ENCODE measurements at places on chromosomes 6 and 20.

GRCh38 chr20:2364044-2364443 lies 16.7 kb upstream of the TGM6 start:
- no peak for DNase-seq

- no peak for DNase-seq
Observed at GRCh38 chr6:28118217-28118616, 6.2 kb upstream of the ZSCAN16 start.

DNA sequence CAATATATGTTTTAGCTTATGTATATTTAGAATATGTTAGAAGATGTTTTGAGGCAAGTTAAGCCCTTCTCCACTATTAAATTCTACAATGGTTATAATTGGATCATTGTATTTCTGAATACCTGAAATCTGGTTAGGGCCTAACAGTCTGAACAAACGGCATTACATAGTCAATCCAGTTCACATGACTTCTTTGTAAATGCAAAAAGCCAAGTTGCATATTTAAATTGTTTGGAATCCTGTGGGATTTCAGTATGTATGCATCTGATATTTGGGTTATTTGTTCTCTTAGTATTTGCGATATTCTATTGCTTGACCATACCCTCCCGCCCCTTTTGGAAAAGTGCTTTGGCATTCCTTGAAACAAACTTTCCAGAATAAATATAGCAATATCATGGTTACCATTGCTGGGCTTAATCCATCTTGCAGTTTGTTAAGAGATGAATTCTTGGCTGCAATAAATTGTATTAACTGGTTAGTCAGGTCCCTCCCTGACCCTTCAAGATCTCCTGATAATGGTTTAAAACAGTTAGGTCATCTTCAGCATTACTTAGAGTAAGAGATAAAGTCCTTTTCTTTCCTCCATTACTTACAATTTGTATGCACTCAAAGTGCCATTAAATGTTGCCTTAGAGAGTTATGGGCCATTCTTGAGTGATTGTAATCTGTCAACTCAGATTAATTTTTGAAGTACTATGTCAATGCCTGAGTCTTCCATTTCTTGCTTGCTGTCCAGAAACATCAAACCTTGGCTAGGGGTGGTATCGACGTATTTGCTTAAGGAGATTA lies 36.5 kb downstream of the LRRC1 start:
- no peak for DNase-seq

GRCh38 chr20:19807946-19808330 lies 49.9 kb downstream of the RIN2 start:
- DNase-seq: no peak

DNA sequence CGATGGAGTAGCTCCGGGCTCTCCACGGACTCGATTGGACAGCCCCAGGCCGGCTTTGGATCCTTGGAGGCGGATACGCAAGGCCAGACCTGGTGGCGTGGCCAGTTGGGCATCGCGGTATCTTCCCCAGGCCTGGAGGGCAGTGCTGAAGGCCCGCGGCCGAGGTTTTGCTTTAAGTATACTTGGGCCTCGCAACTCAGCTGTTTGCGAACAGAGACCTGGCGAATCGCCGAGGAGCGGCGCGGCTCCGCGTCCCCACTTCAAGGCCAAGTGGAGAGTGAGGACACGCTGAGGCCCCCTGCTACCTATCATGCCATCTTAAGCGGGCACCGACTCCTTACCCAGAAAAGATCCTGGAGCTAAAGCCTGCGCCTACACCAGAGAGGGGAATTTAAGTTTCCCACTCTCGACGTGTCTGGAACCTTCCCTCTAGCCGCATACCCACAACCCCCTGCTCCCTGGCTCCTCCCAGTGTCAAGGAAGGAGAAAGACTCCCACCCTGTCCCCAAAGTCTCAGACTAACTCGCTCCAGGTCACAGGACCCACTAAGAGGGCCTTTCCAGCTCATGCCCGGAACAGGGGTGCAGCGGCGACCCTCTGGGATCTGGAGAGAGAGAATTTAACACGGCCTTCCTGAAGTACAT lies 4.1 kb downstream of the LINC00237 start:
- no peak for DNase-seq

- DNase-seq: no peak
Observed at GRCh38 chr6:74269600-74269858, 573.5 kb downstream of the CD109 start.

- DNase-seq: no peak
Observed at GRCh38 chr6:114648847-114649246, 306.0 kb upstream of the HS3ST5 start.

DNA sequence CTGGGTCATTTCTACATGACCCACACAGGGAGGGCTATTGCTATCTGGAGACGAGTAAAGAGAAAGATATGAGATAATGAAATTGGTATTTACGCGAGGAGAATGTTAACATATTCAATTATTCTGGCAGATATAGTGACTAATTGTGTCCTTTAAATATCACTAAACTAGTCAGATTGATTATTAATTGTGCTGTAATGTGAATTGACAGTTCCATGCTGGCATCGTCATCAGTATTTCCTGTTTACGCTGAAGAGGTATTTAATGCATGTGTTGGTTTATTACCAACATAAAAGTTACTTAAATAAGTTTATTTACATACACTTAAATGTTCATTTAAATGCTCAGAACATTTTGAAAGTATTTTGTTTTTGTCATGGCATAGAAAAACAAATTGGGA lies 35.7 kb upstream of the OGFRL1 start:
- no peak for DNase-seq

GRCh38 chr6:53026526-53026925 lies 31.4 kb upstream of the GSTA4 start:
- DNase-seq: no peak

DNA sequence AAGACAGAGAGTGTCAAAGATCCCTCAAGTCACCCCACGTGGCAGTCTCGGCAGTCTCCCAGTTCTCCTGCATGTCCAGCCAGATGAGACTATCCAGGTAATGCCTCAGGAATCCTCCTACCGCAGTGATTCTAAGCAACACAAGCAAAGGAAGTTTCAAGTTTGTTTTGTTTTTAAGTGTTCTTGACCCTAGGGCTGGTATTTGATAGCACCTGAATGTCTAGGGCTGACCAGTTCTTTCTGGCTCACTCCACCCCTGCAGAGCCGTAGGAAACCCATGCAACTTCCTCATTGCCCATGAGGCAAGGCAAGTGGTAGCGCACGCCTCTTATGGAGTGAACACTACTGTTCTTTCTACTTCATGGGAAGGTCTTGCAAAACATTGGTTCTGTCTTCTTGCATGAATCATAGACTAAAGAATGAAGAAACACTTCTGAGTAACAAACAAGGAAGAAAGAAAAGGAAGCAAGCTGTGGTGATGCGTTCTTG lies 24.8 kb upstream of the FOXQ1 start:
- DNase-seq: no peak

- DNase-seq: no peak
Observed at GRCh38 chr6:15096894-15097837, 148.7 kb upstream of the JARID2 start.

GRCh38 chr20:3729811-3730540 lies 2.5 kb upstream of the HSPA12B start:
- DNase-seq: no peak

DNA sequence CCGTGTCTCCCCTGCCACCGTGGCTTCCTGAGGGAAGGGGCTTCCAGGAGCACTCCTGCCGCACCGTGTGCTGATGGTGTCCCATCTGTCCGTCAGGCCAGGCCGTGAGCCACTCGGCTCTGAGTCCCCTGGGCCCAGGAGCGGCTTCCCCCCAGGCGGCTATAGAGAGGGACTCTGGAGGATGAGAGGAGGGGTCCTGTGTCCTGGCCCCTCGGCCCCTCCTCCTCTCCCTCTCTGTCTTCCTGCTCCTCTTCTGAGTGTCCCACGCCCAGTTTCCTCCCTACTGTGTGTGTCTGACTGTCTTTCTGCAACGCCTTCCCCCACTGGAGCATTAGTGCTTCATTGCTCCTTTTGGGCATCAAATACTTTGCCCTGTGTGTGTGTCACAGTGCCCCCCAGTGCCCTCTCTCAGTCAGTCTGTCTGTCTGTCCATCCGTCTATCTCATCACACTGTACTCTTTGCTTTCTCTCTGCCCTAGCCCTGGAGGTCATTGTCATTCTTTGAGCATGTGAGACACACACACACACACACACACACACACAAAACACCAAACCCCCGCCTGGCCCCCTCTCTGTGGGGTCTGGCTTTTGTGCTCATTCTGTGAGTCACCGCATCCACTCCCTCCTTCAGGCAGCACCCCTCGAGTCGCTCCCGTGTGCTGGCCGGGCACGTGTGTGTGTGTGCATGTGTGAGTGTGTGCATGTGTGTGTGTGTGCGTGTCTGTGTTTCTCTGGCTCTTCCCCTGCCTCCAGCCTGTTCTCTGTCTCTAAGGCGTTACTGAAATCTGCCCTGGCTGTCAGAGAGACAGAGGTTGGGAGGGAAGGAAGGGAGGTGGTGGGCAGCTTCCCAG lies 71.9 kb downstream of the SRC start:
- DNase-seq: no peak

DNA sequence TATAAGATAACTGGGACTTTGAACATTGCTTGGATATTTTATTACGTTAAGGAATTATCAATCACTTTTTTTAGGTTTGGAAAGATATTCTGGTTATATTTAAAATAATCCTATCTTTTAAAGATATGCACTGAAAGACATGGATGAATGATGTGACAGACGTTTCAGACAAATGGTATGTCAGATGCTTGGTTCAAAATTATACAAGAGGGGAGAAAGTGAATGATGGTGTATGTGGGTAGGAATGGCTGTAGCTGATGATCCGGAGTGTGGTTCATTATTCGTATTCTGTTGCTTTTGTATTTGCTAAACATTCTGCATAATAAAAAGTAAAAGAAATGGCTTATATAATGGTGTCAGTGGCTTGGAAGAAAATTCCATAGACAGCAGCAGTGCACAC lies 51.0 kb upstream of the SNRPB2 start:
- DNase-seq: no peak

DNA sequence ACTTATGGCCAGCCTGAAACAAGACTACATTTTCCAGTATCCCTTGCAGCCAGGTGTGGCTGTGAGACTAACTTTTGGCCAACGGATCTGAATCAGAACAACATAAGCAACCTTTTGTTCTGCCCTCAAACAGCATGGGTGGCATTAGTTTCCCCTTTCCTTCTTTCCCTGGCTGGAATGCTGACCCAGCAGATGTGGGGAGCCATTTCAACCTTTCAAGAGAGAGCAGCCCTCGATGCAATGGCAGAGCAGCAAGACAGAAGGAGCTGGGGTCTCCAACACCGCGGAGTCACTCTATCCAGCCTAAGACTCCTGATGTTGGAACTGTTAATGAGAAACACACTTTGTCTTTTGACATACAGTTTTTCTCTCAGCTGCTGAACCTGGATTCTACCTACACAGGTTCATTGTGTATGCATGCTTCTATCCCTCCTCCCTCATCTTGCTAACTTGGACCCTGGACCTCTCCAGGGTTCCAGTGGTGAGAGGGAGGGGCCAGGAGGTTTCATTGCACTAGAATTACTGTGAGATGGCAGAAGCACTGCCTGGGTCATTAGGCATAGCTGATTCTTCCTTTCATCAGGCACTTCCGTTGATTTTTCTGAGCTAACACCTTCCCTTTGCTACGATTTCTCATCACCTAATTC lies 28.8 kb upstream of the DDR1 start:
- no peak for DNase-seq

DNA sequence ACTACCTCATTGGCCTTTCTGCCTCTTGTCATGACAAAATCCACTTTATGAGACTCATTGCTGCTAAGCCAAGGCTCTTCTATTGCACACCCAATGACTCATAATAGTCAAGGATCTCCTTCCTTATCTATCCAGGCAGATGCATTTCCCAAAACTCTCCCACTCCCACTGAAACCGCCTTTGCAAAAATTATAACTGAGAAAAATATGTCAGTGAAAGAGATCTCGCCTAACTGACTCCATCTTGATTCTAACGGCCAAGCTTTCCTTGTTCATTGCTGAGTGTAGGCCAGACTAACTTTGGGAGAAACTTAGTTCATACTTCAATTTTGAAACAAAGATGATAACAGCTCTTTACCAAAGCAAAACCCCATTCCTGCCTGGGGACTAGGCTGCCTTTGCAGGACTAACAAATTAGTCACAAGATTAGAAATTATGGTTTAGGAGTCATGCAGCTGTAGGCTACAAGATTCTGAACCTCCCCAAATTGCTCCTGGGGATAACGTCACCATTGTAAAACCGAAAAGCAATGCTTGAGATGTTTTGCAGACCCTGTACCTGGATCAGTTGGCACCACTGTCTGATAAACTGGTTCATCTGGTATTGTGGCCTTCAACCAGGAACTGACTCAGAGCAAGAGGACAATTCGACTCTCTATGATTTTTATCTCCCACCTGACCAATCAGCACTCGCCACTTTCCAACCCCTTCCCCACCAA lies 47.1 kb downstream of the HAO1 start:
- DNase-seq: no peak

- no peak for DNase-seq
Observed at GRCh38 chr6:17178754-17179529, 77.1 kb downstream of the STMND1 start.

DNA sequence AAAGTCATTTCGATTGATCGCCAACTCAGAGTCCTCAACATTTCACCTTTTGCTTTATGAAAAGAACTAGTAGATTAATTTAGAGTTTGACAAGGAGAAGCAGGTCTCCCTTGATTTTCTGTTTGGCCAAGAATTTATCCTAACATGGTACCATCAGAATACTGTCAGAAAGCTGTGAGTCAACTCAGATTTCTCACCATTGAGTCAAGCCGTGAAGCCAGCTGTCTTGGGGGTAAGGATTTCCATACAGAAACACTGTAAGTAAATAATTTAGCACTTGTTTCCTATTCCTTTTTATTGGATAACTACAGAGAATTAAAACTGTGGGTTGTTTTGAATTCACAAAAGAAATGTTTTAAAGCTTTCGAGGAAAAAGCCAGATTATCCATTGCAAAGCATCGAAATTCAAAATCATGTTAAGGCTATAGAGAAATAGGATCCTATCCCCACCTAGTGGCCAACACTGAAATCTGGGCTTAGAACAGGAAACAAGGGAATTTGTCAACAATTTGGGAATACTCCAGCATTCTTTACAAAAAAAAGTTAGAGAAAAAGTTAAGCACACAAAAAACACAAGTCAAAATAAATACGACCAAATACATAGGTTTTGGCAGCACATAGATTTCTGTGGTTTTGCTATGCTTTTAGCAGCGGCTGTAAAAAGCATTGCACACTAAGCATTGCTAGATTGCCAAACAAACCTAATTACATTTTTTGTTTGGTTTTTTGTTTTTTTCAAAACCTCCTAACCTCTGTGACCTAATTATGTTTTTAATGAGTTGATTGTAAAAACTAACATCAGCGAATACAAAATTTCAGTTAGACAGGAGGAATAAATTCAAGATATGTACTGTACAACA lies 44.2 kb downstream of the COL11A2 start:
- DNase-seq: peak; percentile 47

GRCh38 chr6:26569433-26569764 lies 27.4 kb upstream of the ABT1 start:
- DNase-seq: no peak

DNA sequence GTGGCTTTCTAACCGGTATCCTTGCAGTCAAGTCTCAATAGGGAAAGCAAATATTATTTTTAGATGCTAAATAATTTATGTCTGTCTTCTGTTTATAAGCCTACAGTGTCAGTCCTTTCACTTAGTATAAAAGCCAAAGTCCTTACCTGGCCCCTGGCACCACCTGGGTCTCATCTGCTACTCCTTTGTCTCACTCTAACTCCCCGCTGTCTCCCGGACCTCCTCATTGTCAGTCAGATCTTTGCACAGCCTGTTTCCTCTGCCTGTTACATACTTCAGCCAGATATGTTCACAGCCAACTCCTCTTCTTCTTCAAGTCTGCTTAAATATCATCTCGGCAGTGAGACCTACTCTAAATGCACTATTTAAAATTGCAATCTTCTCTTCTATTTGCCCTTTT lies 84.2 kb downstream of the THEMIS start:
- no peak for DNase-seq

Data from HTR-8/SVneo (cell line).